LHCN-M2 (cell line): ENCODE measurements at places on chromosomes 2 and 18.

DNA sequence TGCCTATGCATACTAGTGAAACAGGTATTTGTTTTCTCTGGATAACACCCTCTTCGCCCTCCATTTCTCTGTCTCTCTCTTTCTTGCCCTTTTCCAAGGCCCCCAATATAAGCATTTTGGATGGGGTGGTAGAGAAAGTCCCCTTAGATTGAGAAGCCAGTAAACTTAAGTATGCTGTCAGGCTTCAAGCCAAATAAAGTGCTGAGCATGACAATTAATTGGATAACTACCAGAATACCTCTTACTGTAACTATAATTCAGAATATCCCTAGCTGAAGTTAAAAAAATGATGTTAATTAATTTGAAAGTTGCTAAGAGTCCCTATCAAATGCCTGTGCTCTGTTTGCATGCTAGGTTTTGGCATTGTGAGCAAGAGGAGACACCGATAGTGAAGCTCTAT is 324.8 kb downstream of the PARD3B start:
- DNase-seq: no peak

DNA sequence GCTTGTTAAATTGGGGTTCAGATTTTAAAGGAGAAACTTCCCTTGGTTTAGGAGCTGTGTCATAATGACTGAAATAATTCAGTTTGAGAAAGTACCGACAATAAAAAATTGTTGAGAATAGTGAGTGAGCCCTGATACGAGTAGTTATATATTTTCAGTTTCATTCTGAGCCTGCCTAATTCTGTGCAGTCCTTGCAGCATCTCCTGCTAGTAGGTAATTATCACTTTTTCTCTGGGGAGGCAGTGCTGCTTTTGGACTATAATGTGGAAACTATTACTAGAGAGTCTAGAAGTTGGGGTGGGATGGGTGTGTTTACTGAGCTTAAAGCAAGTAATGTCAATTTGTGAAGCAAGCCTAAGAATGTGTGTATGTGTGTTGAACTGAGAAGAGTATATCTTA is 21.7 kb downstream of the ZNF638 start:
- no peak for DNase-seq

DNA sequence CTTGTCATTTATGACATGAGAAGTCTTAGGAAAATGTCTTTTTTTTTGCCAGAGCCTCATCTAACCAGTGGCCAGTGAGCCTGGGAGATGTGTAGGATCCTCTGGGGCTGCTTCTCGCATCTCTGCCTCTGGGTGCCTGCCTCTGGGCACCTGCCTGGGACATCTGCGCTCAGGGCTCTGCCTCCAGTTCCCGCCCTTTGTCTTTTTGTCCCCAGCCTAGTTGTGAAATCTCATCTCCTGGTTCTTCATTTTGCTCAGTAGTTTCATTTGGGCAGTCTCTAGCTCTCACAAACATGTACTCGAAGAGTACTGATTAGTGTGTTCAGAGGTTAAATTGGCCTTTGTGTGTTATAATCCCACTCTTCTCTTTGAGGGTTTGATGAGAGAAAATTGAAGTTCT is 92.0 kb downstream of the LTBP1 start:
- DNase-seq: no peak

DNA sequence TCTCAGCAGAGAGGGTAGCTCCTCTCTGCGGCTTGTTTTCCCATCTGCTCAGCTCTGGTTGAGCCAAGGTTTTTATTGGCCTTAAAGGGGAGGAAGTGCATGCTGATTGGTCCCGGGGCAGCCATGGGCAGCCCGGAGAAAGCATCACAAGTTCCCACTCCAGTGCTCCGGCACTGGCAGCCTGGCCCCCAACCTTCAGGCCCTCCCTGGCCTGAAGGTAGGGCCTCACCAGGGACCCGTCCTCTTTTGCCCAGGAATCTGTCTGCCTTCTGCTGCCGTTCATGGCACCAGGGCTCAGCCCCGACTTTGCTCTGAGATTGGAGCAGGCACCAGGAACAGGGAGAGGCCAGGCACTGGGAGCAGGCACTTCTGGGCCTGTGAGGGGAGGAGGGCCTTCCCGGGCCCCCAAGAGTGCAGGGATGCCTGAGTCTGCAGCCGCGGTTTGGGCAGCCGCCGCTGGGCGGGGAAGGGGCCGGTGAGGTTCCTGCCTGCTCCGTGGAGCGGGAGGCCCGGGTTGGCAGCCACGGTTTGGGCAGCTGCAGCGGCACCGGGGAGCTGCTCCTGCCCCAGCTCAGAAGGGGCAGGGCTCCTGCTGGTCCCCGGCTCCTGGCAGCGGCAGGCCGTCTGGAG is 17.5 kb upstream of the ILKAP start:
- peak; percentile 69 for DNase-seq

- DNase-seq: peak; percentile 32
Observed at GRCh38 chr2:64840426-64840881, 148.7 kb upstream of the SLC1A4 start.

- DNase-seq: no peak
Observed at GRCh38 chr18:73880387-73880786, 267.2 kb downstream of the FBXO15 start.

GRCh38 chr18:57475903-57476302 is 40.7 kb downstream of the ONECUT2 start:
- no peak for DNase-seq

DNA sequence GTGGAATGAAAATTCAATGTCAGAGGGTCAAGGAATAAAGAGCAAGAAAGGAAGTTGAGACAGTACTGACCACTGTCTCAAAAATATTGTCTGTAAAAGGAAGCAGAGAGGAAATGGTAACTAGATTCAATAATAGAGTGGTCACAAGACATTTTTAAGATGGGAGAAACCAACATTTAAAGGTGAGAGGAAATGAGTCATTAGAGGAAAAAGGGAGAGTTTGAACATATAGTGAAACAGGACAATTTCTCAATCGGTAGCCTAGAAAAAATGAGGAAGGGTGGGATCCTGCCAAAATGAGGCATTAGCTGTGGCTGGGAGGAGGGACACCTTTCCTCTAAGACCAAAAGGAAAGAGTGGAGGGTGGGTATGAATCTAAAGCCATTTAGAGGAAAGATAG is 288.5 kb downstream of the SP3 start:
- DNase-seq: no peak

- no peak for DNase-seq
Observed at GRCh38 chr2:67038195-67038594, 358.9 kb upstream of the ETAA1 start.

- no peak for DNase-seq
Observed at GRCh38 chr2:30223413-30223874, 7.9 kb upstream of the LBH start.

DNA sequence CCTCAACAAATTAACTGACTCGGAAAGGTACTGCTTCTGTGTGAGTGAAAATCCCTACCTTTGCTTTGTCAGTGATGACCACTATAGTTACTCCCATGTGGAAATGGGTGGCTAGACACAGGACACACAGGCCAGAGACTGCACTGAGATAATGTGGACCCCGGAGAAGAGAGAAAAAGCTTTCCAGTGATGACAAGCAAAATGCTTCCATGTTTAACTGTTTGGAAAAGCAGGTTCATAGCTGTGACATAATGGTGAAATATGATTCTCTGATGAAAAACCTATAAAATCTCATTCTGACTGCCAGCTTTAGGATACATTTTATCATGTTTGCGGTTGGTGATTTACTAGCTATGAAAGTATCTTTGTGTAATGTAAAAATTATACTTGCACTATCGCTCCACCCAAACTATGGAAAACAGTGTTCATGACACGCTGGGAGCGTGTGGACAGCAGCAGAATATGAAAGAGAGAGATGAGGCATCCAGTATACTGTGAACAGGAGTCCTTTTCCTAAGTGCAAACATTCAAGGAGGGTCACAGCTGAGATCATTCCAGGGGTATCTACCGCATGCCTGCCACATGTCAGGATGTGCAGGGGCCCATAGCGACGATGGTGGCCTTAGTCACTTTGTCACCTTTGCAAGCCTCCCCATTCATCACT is 782.7 kb upstream of the SOX11 start:
- DNase-seq: no peak

- DNase-seq: peak; percentile 81
Observed at GRCh38 chr2:197107291-197108269, 181.1 kb upstream of the PGAP1 start.

GRCh38 chr2:191128172-191128910 is 22.5 kb downstream of the STAT4 start:
- DNase-seq: no peak

DNA sequence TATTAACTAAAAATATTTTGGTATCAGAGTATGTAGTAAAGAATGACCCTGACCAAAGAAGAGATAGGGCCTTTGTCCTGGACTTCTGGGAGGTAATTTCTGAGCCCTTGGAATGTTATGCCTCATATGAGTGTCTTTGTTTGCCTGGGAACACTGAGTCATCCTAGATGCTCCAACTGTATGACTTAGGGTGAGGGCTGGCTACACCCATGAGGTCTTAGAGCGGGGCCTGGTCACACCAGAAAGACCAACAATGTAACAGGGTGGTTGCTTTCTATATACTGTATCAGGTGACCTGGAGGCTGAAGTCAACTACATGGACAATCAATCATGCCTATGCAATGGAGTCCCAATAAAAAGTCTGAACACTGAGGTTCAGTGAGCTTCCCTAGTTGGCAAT is 253.1 kb downstream of the MBD2 start:
- DNase-seq: peak; percentile 7

DNA sequence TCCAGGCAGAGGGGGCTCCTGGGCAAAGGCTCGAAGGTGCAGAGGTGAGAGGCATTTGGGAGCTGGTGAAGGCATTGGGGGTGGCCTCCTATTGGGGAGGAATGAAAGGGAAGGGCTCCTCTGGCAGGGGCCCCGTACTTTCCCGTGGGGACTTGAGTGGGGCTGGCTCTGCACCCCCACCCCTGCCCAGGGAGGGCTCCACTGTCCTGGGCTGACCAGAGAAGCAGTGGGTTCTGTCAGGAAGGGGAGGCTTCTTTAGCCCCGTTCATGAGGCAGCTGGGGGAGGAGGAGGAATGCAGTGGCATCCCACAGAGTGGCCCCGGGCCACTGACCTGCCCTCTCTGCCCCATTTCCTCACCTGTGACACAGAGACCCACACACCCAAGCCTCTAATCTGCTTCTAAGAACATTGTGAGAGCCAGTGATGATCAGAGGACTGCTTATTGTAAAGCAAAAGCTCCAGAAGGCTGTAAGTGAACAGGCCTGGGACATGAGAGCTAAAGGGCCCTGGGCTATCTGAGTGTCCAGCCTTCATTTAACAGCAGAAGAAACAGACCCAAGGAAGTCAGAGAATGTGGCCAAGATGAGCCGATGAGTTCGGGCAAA is 38.6 kb upstream of the GPAT2 start:
- no peak for DNase-seq

DNA sequence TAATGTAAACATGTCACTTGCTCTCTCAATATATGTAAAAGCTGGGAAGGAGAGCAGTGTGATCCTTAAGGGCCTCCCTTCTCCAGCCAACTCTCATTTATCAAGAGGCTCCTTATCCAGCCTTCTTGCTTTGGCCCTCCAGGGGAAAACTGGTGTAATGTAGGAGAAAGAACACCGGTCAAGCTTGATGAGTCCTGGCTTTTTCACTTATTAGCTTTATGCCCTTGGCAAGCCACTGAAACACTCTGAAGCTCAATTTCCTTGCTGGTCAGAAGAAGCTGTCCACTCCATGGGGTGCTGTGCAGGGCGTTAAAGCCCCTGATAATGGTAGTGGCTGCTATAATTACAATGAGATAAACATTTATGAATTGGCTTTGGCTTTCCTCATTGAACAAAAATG is 251.2 kb upstream of the RBBP8 start:
- no peak for DNase-seq

- no peak for DNase-seq
Observed at GRCh38 chr2:120758181-120759144, 22.8 kb downstream of the GLI2 start.

- DNase-seq: no peak
Observed at GRCh38 chr2:240596491-240596931, 10.0 kb downstream of the CAPN10 start.

DNA sequence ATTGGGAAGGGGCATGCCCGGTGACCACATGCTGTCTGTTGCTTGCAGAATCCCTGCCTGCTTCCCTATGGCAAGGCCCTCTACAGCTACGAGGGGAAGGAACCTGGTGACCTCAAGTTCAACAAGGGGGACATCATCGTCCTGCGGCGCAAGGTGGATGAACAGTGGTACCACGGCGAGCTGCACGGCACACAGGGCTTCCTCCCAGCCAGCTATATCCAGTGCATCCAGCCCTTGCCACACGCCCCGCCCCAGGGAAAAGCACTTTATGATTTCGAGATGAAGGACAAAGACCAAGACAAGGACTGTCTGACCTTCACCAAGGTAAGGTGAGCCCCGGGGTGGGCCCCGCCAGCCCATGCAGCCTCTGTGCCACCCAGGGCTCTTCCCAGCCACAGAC is 218.6 kb downstream of the SH3RF3 start:
- no peak for DNase-seq

- DNase-seq: no peak
Observed at GRCh38 chr2:112834396-112835037, 2.1 kb downstream of the IL1B start.

DNA sequence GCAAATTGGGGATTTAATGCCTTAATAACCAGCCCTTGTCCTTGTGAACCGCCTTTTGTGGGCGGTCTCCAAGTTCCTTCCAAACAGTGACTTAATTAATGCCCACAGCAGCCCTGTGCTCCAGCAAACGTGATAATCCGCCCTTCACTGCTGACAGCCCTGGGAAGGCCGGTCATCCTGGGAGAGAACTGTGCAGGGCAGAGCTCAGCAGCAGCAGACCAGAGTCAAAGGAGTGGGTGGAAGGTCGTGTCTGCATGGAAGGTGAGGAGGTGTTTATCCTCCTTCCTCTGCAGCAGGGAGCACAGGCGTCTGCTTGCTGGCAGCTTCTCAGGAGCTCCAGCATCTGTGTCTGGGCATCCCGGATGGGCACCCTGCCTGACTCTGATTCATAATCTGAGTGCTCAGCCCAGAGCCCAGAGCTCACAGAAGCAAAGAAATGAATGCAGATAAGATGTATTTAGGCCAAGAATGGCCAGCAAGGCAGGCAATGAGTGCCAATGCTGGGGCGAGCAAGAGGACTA is 270.0 kb upstream of the PXDN start:
- no peak for DNase-seq

DNA sequence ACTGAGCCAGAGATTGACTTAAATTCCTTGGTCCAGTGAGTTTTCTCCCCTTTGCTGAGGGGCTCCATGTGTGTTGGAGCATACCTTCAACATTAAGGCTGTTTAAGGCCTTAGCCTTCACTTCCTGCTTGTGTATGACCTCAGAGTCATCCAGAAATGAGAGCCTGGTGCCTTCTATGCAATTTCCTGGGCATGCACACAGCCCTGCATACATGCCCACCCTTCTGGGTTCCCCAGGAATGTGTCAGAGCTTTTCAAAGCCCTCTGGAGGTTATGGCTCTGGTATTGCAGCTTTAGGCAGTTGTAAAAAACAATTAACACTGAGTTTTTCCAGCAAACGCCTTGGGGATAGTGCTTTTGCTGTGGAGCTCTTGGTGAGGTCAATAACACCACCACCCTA is 16.7 kb downstream of the IL1R1 start:
- DNase-seq: peak; percentile 49

- no peak for DNase-seq
Observed at GRCh38 chr2:134238371-134238770, 15.5 kb upstream of the MGAT5 start.
